ENCODE measurements at places on chromosomes 13 and 19. TPM values are rescaled to one million over a fixed set of nuclear protein-coding genes. Genes with fewer than 3 reads are reported as not detected.

DNA sequence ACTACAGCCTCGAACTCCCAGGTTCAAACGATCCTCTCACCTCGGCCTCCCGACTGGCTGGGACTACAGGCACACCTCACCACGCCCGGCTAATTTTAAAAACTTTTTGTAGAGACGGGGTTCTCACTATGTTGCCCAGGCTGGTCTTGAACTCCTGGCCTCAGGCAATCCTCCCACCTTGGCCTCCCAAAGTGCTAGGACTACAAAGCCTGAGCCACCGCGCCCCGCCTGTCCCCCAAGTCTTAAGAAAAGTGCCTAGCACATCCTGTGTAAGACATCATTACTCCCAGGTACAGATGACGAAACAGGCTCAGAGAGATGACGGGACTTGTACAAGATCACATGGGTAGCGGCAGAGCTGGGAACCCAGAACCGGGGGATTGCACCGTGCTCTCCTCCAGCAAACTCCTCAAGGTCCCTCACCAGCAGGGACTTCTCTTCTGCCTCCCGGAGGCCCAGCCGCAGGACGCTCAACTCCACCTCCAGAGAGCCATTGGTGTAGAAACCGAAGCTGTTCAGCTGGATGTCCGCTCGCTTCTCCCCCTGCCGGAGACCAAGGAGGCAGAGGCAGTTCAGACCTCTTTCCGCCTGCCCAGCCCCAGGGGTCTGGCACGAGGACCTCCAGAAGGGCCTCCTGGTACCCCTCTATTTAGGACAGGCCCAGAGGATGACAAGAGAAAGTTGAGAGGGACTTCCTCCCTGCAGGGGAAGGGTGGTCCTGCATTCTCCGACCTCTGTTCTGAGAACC lies 1.0 kb downstream of the GPR108 start:
- DNase-seq = no peak

PGLYRP1 gene
- 0.85 TPM for polyA plus RNA-seq

- DNase-seq = no peak
Observed at GRCh38 chr13:27921961-27922882, 2.4 kb downstream of the PDX1 start.

DNA sequence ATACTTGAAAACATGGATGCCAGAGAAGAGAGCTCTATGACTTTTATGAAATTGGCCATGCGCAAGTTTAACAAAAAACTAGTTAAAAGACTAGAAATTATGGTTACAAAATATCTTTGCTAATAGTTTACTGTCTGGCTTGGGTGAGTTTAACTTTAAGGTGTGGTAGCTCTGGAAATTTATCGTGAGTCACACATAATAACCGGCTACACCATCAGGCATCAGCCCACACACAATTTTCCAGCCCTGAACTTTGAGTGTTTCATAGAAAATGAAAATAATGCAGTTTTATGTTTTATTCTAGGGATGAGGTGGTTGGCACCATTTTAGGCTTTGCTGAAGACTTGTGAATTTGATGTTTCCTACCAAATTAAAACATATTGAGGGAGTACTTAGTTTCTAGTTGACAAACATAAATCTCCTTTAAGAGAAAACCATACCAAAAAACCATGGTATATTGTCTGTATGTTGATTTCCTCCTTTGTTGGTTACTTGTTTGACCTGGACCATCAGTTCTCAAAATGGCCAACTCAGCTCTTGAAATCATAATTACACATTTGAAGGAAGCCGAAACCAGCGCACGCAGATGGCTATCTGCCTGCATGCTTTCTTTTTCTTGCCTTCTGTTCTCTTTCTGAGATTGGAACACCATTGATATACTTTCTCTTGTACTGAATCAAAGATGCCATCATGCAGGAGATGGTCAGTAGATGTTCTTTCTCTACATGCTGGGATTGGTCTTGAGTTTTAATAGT lies 125.1 kb downstream of the AKAP11 start:
- DNase-seq = no peak

DNA sequence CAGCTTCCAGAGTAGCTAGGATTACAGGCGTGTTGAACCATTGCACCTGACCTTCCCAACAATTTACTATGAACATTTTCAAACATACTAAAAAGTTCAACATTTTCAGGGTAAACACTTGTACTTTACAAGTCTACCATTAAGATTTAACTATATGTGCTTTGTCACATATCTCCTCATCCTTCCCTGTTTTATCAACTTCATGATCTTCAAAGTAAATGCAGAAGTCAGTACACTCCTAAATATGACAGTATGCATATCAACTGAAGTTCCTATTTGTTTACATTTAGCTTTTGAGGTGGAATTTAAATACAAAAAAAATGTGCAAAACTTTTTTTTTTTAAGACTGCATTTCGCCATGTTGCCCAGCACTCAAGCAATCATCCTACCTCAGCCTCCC lies 18.5 kb downstream of the LNX2 start:
- no peak for DNase-seq

SHISA2 gene
- polyA plus RNA-seq = 59.8 TPM

NXNL1 gene
- not detected for polyA plus RNA-seq

DNA sequence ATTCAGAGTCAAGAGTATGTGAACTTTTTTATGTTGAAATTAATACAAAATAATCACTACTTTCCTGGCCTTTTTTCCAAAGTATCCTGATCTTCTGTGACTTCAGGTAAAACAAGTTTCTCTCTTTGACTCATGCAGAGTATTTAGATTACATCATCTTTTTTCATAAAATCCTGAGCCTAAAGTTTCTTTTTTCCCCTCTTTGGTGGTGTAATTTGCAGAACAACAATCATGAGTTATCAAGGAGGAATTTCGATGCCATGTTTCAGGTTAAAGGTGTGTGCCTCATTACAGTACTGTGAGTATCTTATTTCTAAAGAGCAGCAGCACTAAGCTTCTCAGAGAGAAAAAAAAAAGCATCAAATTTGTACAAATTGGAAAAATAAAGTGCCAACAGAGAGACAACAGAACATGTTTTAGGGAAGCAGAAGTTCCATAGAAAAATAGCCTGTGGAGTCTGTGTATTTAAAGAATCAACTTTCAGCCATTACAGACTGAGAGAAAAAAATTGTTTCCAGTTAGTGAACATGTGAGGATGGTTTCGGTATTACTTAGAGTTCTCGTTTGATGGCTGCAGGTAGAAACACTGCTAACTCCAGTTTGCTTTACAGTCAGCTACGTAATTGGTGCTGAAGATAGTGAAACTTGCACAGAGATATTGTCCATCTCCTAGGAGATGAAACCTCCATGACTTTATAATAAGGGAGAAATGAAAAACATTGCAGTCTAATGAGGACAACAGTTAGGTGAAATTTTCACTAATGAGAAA lies 78.1 kb upstream of the PCDH9 start:
- no peak for DNase-seq

DNA sequence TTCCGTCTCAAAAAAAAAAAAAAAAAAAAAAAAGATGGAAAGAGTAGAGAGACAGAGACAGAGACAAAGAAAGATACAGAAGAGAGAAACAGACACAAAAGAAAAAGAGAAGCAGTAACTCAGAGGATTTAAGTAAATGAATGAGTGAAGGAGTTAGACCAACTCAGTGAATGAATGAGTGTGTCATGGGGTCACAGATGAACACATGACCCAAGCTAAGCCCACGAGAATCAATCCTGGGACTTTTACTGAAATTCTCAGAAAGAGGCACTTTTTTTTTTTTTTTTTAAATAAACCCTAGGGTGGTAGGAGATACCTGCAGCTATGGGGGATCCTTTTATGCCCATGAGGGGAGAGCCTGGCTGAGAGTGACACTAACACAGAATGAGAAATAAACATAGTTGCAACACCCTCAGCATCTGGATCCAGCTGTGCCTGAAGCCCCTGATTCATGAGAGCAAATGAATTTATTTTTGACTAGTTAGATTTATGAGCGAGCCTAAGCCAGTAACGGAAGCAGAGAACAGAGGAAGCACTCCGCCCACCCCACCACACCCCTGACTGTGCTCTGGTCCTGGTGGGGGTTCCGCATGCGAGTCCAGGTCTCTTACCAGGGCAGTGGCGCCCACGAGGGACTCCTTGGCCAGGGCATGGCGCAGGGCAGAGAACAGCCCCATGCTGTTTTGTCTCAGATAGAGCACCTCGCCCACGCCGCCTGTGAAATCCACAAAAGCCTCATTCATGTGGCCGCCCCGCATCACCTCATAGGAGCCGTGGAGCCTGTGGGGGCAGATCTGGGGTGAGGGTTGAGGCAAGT lies 4.6 kb downstream of the CAPN12 start:
- no peak for DNase-seq

SELENOV gene
- polyA plus RNA-seq = not detected
